ENCODE measurements at places on chromosomes 7 and 10.

DNA sequence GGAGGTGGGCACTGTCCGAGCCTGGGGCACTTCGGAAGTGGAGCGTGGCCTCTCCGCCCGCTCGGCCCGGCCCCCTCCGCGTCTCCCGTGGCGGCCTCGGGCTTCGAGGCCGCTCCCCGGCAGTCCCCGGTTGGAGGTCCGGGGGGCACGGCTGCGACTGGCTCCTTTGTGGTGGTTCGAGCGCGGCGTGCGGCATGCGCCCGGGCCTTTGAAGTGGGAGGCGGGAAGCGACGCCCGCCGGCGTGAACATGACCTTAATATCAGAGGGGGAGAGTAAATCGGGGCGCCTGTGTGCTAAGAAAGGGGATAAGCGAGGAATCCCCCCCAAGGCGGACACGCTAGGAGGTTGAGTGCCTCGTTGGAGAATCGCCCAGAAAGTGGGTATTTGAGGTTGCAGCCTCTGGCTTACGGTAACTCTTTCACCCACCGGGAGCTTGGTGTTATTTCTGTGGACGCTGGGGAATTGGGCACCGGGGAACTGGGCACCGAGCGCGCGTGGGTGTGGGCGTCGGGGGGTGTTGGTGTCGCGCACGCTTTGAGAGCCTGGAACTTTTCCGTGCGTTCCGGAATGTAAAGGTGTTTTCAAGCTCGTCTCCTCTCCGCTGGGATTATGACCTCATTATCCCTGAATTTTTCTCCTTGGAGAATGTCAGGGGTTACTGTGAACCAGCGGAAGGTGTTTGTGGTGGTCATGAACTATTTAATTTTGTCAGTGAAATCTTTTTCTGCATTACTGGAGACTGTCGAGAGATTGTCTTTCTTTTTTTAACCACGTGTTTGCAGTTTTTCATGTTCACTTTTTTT is 660 bp downstream of the SUV39H2 start:
- DNase-seq = no peak

DNA sequence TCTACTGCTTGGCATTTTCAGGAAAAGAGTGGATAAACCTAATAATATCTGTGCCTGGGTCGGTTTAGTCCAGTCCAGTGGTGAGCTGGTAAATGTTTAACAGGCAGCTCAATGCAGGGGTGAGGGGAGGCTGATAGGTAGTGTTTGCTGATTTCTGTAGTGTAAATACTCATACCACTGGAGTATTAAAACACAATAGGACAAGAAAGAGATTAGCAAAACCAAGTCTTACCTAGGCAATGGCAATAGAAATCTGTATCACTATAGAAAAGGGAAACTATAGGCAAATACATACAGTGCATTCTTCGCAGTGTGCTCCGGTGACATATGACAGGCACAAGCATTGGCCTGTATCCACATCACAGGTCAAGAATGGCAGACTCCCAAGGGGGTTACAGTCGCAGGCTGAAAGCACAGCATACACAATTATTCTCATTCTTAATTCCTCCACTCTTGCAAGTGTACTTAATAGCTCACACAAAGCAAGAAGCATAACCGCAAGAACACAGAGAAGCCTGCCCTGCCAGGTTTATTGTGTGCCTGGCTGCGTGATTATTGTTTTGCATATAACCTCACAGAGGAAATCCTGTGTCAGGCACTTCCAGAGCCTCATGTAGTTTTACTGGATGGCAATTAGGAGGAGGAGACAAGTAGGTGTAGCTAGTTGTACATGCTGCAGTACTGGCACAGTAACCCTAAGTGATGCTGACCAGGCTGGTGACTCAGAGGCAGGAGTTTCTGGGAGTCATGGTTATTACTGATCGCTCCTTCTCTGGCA is 35.0 kb downstream of the LAMB4 start:
- DNase-seq = no peak

GRCh38 chr7:116307253-116307652 is 96.9 kb downstream of the TES start:
- no peak for DNase-seq

DNA sequence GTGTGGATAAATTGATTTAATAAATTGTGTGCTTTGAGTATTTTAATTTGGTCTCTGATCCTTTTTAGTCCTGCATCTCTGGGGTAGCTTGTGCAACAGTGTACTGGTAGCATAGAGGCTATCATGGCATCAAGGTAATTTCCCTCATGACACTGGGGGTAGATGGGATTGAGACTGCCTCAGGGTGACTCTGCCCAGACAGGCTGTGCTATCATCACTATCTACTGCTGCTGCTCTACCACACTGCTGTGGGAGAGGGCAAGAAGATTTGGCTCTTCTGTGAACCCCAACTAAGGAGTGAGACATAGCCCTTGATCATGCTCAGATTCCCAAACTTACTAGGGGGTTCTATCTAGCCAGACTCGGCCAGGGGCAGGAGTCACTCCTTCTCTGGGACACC is 43.6 kb upstream of the JAZF1 start:
- DNase-seq = no peak

DNA sequence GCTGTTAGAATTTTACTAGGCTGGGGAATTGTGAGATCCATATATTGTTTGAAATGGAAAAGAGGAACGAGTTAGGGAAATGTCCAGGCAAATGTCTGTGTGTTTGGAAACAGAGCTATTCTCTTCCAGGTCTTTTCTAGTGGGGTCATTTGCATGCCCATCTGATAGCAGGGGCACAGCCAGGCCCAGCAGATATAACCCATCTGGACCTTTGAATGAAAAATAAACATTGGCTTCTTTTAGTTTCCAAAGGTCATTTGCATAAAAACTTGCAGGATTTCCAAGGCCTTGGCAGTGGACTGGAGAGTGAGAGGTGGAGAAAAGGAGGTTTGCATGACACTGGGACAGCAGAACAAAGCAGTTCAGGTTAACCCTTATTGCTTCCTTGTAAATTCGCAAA is 188.0 kb upstream of the GPR26 start:
- DNase-seq = no peak

DNA sequence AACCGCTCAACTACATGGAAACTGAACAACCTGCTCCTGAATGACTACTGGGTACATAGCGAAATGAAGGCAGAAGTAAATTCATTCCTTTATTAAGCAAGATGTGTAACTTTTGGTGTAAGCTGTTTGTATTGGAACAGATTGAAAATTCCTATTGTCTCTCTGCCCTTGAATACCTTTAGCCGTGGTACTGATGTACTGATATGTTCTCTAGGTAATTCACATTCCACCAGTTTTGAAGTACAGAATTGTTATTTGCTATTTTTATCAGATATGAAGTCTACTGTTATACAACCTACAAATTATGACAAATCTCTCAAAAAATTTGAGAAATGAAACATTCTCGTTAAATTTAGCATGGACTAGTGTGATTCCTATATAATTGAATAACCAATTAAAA is 17.7 kb downstream of the ZMYND11 start:
- DNase-seq = no peak

GRCh38 chr10:90834326-90834725 is 23.5 kb downstream of the HTR7 start:
- DNase-seq = no peak

DNA sequence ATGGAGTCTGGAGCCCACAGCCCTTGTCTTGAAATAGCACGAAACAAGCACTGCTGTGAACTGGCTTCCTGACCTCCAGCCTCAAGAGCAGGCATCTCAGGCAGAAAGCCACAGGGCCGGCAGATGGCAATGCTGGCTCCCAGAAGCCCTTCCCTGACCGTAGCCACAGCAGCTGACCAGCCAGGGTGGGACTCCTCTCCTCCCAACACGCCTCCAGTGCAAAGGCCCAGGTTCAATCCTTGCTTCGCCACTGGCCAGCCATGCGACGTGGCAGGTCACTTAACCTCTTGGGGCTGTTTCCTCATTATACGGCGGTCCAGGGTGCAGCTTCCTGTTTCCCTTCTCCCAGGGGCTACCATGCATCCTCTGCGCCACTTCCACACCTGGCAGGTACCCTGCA is 12.8 kb downstream of the PRKAG2 start:
- no peak for DNase-seq

- no peak for DNase-seq
Observed at GRCh38 chr10:91105269-91105668, 115.2 kb upstream of the PCGF5 start.

DNA sequence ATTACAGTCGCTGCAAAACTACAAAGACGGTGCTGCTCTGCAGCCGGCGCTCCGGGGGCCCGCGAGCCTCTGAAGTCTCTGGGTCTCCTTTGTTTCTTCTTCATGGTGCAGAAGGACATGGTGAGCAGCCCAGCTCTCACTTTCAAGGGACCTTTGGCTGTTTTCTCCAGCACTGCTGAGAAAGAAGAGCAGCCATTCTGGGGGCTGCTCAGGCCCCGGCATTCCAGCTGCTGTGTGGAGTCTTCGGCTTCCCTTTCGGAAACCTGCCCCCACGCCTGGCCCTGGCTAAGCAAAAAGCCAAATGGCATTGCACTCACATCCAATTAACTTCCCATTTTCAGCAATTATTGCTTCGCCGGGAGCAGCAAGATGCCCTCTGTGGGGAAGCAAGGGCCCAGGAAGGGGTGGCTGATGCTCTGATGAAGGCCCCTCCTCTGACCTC is 555.7 kb downstream of the PTPRN2 start:
- DNase-seq = peak; percentile 65

- DNase-seq = peak; percentile 30
Observed at GRCh38 chr10:31864834-31865518, 63.7 kb downstream of the ARHGAP12 start.

DNA sequence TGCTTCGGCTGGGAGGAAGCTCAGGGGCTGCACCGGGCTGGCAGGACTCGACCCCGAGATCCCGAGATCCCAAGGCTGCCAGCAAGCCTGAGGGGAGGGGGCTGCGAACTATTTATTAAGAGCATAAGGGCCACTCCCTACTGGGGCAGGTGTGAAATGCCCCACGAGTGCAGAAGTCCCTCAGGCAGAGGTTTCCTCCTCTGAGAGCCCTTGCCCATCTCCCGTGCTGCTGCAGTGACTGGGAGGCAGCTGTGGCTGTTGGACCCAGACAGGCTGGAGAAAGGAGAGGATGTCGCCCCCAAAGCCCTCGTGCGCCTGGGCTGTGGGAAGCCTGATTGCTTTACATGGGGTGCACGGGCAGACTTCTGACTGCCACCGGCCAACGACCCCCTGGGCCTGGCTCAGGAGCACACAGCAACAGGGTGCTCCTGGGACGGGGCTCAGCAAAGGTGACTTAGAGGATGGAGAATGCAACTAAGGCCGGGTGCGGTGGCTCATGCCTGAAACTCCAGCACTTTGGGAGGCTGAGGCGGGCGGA is 39.8 kb downstream of the RGS10 start:
- no peak for DNase-seq

- no peak for DNase-seq
Observed at GRCh38 chr10:125156739-125157480, 3.5 kb downstream of the CTBP2 start.

DNA sequence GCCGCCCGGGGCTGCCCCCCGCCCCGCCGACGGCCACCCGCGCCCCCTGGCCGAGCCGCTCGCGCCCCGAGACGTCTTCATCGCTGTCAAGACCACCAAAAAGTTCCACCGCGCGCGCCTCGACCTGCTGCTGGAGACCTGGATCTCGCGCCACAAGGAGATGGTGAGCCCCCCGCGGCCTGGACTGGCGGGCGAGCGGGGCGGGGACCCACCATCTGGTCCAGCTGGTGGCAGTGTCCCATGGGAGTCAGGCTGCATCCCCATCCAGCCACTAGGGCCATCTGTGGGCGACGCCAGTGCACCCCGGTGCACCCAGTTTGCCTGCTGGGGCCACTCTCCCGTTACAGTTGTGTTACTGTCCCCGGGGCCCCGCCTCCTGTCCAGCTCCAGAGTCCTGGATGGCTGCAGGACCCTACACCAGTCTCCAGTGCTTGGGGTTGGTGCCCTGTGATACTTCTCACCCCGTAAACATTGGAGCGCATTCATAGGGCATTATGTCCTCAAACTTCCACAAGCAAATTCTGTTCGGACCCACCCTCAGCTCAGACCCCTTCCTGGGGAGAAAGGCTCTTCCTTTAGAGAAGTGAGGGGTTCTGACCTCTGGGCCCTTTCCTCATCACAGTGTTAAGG is 672 bp downstream of the LFNG start:
- DNase-seq = no peak

GRCh38 chr10:131195558-131196159 is 115.9 kb downstream of the TCERG1L start:
- no peak for DNase-seq

DNA sequence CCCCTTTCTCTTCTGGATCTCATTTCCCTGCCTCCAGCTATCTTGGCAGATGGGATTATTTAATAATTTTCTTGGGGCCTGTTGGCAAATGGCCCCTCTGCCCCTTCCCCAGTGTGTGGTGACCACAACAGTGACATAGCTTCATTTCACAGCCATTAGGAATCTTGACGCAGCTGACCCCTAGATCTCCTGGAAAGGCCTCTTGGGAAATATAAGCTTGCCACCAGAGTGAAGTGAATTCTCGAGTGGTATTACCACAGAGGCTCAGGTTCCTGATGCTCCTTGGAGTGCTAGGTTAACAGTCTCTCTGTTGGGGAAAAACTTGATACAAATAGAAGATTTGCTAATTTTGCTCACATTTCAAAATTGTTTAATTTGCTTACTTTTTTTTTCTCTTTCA is 57.8 kb downstream of the AUTS2 start:
- DNase-seq = no peak

- DNase-seq = no peak
Observed at GRCh38 chr10:71134732-71135211, 77.6 kb upstream of the UNC5B start.

DNA sequence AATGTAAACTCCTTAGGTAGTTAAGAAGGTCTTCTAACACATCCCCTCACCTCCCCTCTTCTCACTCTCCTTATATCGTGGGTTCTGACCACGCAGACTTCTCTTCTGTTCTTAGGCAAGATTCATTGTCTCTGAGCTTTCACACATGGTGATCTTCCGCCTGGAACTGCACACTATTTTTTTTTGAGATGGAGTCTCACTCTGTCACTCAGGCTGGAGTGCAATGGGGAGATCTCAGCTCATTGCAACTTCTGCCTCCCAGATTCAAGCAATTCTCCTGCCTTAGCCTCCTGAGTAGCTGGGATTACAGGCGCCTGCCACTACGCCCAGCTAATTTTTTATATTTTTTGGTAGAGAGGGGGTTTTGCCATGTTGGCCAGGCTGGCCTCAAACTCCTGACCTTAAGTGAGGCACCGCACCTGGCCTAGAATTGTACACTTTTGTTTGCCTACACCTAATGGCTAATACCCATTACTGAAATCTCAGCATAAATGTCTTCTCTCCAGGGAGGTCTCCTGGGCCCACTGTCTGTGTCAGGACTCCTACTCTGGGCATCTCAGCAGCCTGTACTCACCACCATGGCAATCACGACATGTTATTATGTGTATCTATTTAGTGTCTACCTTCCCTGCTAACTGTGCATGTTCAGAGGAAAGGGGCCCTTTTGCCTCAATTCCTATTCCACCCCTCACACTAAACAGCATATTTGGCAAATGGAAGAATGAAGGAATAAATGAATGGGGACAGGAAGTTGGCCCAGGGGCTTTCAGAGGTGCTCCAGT is 646.3 kb upstream of the DPP6 start:
- DNase-seq = no peak

GRCh38 chr10:15188603-15189002 is 20.1 kb upstream of the NMT2 start:
- DNase-seq = no peak

DNA sequence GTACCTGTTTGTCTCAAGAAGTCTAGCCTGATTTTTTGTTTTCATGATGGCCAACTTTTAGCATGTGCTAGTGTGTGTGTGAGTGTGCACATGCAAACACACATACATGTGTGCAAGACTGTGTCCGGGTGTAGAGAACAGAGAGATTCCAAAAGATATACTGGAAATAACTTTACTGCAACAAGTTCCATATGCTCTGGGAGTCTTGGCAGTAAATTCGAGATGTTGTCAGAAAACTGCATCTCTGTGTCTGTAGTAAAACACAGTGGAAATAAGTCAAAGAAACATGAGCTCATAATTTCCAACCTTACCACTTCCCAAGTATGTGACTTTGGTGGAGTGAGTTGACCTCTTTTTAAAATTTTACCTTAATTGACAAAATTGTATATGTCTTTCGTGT is 950.8 kb upstream of the C7orf33 start:
- no peak for DNase-seq

Data from ELF-1 (cell line).